ENCODE measurements at places on chromosomes 3 and 15.
A peak's percentile ranks its signal among the peaks of the same experiment; 100 is the strongest.

DNA sequence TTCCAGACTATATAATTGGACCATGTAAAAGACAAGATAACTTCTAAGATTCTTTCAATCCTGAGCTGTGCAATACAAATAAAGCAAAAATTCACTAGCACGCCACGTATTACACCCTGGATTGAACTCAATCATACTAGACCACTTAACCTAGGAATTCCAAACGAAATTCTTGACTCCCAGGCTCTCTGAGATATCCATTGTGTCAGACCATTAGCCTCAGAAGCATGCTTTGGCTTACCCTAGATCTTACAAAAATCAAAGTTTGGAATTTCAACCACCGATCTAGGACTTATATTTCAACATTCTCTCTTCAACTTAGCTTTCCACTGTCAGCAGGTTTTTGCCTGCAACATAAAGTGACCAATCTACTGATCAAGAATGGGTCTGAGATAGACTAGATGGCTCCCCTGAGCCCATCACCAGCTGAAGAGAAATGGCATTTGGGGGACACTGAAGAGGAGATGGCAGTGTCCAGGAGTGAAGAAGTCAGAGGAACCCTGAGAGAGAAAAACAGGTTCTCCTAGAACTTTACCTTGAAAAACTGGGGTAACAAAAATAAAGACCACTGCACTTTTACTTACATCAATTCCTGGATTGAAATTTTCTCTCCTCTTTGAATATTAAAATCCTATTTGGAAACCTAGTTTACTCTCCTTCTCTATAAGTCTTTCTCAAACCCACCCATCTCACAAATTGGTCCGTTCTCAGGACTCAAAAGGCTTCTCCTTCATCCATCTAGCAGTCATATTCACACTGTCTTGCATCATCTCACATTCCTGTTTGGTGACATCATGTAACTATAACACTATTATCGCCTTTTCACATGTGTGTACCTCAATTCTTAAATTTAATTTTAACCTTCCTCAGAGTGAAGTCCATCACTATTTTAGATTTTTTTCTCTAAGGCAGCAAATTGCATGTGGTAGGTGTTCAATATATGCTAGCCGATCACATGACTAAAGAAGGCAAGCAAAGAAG, 18.5 kb downstream of the CPNE4 start:
- H3K27ac ChIP-seq = no peak overlapping the region
- DNase-seq = no peak
- no peaks in the 10 kb centered on the region for H3K4me1 ChIP-seq
- H3K36me3 ChIP-seq = no peaks in the 10 kb centered on the region
- peaks cover 13% of the 10 kb centered on the region for H3K27me3 ChIP-seq

DNA sequence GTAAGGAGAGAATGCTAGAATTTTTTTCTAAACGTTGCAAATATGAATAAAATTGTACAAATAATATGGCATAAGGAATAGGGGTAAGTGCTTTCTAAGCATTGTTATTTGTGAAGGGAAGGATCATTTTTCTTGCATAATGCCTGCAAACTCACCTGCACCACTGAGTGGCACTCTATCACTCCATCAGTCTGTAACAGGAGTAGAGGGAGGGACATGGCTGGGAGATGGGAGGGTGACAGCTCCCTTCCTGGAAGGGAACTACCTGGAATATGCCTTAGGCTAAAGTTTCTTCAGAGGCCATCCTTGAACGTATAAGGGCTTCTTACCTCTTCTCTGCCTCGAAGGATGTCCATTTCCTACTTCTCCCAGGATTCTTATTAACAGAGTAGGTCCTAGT, 3.0 kb downstream of the NAALADL2 start:
- H3K4me1 ChIP-seq = no peaks in the 10 kb centered on the region
- H3K27me3 ChIP-seq = no peaks in the 10 kb centered on the region
- no peaks in the 10 kb centered on the region for H3K36me3 ChIP-seq
- no peak overlapping the region for H3K4me3 ChIP-seq

- no peak overlapping the region for H3K27ac ChIP-seq
- DNase-seq = no peak
- H3K4me1 ChIP-seq = no peaks in the 10 kb centered on the region
- no peaks in the 10 kb centered on the region for H3K36me3 ChIP-seq
Observed at GRCh38 chr3:109265295-109265694, 51.0 kb downstream of the DPPA2 start.

- DNase-seq = no peak
- no peaks in the 10 kb centered on the region for H3K27me3 ChIP-seq
- no peak overlapping the region for H3K27ac ChIP-seq
- peaks cover 9% of the 10 kb centered on the region for H3K36me3 ChIP-seq
- H3K4me1 ChIP-seq = peaks cover 41% of the 10 kb centered on the region
Observed at GRCh38 chr3:132659000-132659364, 627 bp downstream of the ACAD11 start.

- DNase-seq = no peak
- H3K36me3 ChIP-seq = no peaks in the 10 kb centered on the region
- H3K27ac ChIP-seq = no peak overlapping the region
- H3K4me3 ChIP-seq = no peak overlapping the region
Observed at GRCh38 chr15:48914717-48915116, 36.8 kb downstream of the EID1 start.

- DNase-seq = no peak
- H3K36me3 ChIP-seq = no peaks in the 10 kb centered on the region
- no peak overlapping the region for H3K27ac ChIP-seq
- H3K4me3 ChIP-seq = no peak overlapping the region
Observed at GRCh38 chr15:62950462-62950931, 92.0 kb upstream of the TPM1 start.

DNA sequence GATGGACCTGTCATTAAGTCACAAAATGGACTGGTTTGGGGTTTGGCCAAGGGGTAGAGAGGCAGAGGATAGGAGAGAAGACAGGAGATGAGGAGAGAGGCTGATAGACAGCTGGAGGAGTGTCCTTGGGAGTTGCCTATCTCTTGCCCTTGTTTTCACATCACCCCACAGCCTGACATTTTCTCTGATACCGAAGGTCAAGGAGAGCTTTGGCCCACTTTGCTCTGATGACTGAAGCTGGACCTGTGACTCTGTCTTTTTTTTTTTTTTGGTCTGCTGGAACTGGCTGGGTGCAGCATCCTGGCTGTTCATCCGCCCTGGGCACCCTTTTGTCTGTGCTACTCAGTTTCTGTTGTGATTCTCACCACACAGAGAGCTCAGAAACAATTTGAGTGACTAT, 5.1 kb downstream of the GPD1L start:
- peaks cover 9% of the 10 kb centered on the region for H3K36me3 ChIP-seq
- H3K4me1 ChIP-seq = peaks cover 69% of the 10 kb centered on the region
- no peak overlapping the region for H3K4me3 ChIP-seq
- H3K27me3 ChIP-seq = no peaks in the 10 kb centered on the region
- H3K27ac ChIP-seq = no peak overlapping the region

GRCh38 chr3:42762046-42762724, 10.9 kb downstream of the CCDC13 start:
- no peak overlapping the region for H3K27ac ChIP-seq
- DNase-seq = no peak
- H3K36me3 ChIP-seq = no peaks in the 10 kb centered on the region
- no peaks in the 10 kb centered on the region for H3K27me3 ChIP-seq
- H3K4me1 ChIP-seq = no peaks in the 10 kb centered on the region
- H3K4me3 ChIP-seq = no peak overlapping the region

DNA sequence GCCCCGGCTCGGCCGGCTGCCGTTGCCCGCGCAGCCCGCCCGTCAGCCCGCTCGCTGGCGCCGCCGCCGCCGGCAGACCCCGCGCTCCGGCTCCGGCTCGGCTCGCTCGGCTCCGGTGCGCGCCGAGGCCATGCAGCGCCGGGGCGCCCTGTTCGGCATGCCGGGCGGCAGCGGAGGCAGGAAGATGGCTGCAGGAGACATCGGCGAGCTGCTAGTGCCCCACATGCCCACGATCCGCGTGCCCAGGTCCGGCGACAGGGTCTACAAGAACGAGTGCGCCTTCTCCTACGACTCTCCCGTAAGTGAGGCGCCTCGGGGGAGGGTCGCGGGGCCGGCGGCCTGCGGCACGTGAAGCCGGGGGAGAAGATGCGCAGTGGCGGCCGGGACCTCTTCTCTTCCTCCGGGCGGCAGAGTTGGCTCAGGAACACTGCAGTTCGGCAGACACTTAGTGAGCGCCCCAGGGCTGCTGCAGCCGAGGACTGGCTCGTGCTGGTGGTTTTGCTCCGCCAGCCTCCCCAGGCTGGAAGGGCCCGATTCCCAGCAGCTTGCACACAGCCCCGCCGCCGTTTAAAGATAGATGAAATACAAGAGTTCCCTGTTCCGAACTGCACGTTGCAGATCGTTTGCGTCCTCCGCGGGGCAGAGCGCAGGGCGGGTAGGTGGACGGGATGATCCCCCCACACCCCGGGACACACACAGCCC, 407 bp downstream of the USP13 start:
- H3K4me1 ChIP-seq = peaks cover 27% of the 10 kb centered on the region
- peaks cover 1% of the 10 kb centered on the region for H3K27me3 ChIP-seq
- DNase-seq = peak; percentile 73
- H3K27ac ChIP-seq = peak overlapping the region; percentile 71
- H3K36me3 ChIP-seq = peaks cover 3% of the 10 kb centered on the region

DNA sequence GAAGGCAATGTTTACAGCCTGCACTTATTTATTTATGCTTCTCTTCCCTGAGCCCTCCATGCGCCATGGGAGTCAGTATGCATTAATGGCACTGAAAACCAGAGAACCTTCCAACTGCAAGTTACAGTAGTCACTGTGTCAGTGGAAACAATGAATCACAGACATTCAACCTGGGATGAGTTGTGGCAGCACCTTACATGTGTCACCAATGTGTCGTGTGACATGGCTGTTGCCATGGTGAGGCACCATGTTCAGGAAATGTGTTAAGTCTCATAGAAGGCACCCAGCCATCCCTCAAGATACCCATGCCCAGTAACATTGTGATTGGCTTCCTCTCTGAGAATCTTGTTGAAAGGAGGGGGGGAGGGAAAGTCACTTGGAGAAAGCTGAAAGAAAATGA, 105.0 kb downstream of the FOXP1 start:
- peak overlapping the region; percentile 84 for H3K27ac ChIP-seq
- DNase-seq = peak; percentile 89
- H3K36me3 ChIP-seq = peaks cover 17% of the 10 kb centered on the region
- peaks cover 66% of the 10 kb centered on the region for H3K4me1 ChIP-seq
- no peaks in the 10 kb centered on the region for H3K27me3 ChIP-seq

DNA sequence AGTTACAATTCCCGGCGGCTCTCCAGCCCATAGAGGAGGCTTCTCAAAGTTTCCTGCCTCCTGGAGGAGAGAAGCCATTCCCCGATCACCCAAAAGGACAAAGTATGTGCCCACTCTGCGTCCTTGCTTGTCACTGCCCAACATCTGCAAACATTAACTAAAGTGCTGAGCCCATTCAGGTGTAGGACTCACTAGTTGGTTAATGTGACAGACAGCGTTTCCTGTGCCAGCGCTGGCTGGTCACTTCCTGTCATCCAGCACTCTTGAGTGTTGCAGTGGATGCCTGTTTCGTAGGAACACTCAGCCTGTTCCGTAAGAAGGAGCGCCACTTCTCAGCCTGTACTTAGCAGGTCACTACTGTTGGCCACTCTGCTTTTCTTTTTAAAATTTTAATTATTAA, 100.3 kb downstream of the APBA2 start:
- no peaks in the 10 kb centered on the region for H3K36me3 ChIP-seq
- no peak overlapping the region for H3K27ac ChIP-seq
- no peak overlapping the region for H3K4me3 ChIP-seq
- no peaks in the 10 kb centered on the region for H3K27me3 ChIP-seq

DNA sequence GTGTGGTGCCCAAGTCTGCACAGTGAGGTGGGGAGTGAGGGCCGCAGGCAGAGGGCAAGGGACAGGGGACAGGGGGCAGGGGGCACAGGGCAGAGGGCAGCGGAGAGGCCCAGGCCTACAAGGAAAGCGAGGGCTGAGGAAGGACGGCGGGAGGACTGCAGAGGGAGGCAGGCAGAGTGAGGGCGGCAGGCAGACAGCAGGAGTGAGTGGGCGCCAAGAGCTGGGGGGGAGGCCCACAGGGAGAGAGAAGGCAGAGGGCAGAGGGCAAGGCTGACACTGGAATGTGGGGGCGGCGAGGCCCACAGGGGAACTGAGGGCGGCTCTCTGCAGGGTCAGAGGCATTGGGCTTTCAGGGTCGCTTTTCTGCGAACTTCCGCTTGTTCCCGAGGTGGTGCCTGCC, 267.8 kb upstream of the NDN start:
- no peak overlapping the region for H3K27ac ChIP-seq
- no peaks in the 10 kb centered on the region for H3K27me3 ChIP-seq
- no peaks in the 10 kb centered on the region for H3K4me1 ChIP-seq
- no peak overlapping the region for H3K4me3 ChIP-seq

GRCh38 chr3:119631516-119631915, 28.9 kb downstream of the POPDC2 start:
- peaks cover 37% of the 10 kb centered on the region for H3K4me1 ChIP-seq
- DNase-seq = no peak
- H3K27ac ChIP-seq = no peak overlapping the region
- peaks cover 3% of the 10 kb centered on the region for H3K27me3 ChIP-seq
- H3K36me3 ChIP-seq = no peaks in the 10 kb centered on the region

GRCh38 chr3:83956431-83956830, 1002.4 kb upstream of the CADM2 start:
- DNase-seq = no peak
- no peak overlapping the region for H3K4me3 ChIP-seq
- H3K4me1 ChIP-seq = no peaks in the 10 kb centered on the region
- H3K36me3 ChIP-seq = no peaks in the 10 kb centered on the region
- no peaks in the 10 kb centered on the region for H3K27me3 ChIP-seq

GRCh38 chr15:59931646-59932261, 72.4 kb upstream of the FOXB1 start:
- H3K4me1 ChIP-seq = no peaks in the 10 kb centered on the region
- no peak for DNase-seq
- H3K27me3 ChIP-seq = peaks cover 21% of the 10 kb centered on the region
- no peaks in the 10 kb centered on the region for H3K36me3 ChIP-seq

- no peaks in the 10 kb centered on the region for H3K27me3 ChIP-seq
- H3K27ac ChIP-seq = peak overlapping the region; percentile 39
- no peak for DNase-seq
- peaks cover under 1% of the 10 kb centered on the region for H3K36me3 ChIP-seq
Observed at GRCh38 chr3:136731274-136731884, 20.8 kb downstream of the STAG1 start.

DNA sequence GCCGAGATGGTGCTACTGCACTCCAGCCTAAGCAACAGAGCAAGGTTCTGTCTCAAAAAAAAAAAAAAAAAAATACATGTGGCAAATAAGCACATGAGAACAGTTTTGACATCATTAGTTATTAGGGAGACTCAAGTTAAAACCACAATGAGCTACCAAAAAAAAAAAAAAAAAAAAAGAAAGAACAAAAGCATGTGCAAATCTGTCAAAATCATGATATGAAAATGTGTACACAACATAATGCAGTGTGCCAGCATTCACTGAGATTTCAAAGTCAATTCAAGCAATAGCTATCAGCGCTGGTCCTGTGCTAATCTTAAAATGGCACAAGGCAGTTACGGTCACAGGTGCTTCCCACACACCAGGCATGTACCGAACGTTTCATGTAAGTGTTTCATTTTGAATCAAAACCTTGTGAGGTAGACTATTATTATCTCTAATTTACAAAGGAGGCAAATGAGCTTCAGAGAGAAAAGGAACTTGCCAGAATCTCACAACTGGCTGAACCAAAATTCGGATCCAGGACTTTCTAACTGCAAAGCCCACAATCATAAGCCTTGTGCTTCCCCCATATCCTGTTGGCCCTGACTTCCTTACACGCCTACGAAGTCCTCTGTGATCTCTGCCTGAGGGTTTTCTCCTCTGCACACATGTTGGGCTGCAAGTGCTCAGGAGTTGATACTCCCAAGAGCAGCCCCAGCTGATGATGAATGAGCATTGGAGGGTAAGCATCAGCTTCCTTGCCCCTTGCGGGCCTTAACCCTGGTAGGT, 200.1 kb upstream of the PROK2 start:
- peak overlapping the region; percentile 13 for H3K4me3 ChIP-seq
- H3K36me3 ChIP-seq = no peaks in the 10 kb centered on the region
- H3K4me1 ChIP-seq = peaks cover 42% of the 10 kb centered on the region
- DNase-seq = peak; percentile 70
- peaks cover 9% of the 10 kb centered on the region for H3K27me3 ChIP-seq

All from activated CD4-positive, alpha-beta memory T cell treated with anti-CD3 and anti-CD28 coated beads for 36 hours (primary cell).